ENCODE measurements at places on chromosomes 3 and 15.

GRCh38 chr3:46496746-46497555 is 825 bp upstream of the RTP3 start:
- DNase-seq = no peak

- DNase-seq = peak; percentile 23
These were observed 136.0 kb upstream of the CFAP20DC start for GRCh38 chr3:59185591-59186369.

DNA sequence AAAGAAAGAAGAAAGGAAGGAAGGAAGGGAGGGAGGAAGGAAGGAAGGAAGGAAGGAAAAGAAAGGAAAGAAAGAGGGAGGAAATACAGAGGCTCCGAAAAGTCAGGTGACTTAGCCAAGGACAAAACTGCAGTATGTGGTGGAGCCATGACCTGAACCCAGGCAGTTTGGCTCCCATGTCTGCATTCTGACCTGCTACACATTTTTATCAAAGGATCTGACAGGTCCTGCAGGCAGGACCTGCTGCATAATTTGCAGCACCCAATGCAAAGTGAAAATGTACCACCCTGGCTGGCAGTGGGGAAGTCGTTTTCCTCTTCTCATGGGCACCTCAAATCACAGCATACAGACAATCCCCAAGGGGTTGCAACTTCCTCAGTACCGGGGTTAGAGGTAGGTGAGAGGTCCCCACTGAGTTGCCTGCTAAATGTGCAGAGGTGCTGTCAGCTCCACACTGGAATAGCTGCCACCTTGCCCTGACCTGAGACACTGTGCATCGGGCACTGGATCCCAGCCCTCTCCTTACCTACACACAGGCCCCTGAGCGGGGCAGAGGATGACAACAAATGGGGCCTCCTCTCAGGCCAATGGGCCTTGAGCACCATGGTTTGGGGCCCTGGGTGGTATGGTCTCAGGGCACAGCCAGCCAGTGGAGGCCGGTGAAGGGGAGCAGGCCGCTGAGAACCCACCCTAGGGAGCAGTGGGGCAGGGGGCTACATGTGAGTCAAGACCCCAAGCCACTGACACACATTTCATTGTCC is 175.1 kb downstream of the SHQ1 start:
- DNase-seq = no peak

- DNase-seq = no peak
These were observed 10.4 kb downstream of the ATP13A4 start for GRCh38 chr3:193544289-193544688.

Measured in fibroblast of mammary gland (primary cell).